ENCODE measurements at places on chromosomes 6 and 20.
A peak's percentile ranks its signal among the peaks of the same experiment; 100 is the strongest.

DNA sequence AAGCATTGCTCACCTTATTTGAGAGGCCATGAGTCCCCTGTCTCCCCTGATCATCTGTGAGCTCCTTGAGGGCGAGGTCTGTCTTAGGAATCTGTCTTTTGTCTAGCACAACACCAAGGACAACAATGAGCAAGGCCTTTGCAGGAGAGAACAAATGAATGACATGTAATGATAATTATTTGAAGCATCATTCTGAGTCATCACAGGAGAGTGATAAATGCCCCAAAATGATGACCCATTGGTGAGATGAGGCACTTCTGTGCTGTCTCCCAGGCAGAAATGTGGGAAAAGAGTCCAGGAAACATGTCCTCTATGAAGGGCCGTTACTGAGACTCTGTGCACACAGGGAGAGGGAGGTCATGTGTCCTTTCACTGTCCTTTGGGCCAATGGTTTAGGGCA is 105.2 kb upstream of the LRFN2 start:
- no peak for DNase-seq

DNA sequence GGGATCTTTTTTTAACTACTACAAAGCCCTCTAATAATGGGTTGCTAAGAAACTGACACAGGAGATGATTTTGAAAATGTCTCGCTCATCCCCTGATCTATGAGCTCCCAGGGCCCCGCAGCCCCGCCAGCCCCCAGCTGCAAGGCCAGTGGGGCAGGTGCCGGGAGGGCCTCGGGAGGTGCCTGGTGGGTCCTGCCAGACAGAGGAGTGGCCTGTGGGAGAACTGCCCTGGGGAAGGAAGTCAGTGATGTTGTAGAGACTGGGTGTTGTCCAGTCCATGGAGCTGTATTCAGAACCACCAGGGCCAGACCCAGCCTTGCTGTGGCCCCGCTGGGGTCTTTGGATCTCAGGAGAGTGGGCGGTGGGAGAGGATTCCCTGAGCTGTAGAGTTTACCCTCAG is 258.7 kb downstream of the TAF4 start:
- DNase-seq: no peak

- DNase-seq: peak; percentile 45
These were observed 94.2 kb downstream of the RREB1 start for GRCh38 chr6:7201732-7202541.

- no peak for DNase-seq
These were observed 106.7 kb upstream of the FLRT3 start for GRCh38 chr20:14444106-14444505.

DNA sequence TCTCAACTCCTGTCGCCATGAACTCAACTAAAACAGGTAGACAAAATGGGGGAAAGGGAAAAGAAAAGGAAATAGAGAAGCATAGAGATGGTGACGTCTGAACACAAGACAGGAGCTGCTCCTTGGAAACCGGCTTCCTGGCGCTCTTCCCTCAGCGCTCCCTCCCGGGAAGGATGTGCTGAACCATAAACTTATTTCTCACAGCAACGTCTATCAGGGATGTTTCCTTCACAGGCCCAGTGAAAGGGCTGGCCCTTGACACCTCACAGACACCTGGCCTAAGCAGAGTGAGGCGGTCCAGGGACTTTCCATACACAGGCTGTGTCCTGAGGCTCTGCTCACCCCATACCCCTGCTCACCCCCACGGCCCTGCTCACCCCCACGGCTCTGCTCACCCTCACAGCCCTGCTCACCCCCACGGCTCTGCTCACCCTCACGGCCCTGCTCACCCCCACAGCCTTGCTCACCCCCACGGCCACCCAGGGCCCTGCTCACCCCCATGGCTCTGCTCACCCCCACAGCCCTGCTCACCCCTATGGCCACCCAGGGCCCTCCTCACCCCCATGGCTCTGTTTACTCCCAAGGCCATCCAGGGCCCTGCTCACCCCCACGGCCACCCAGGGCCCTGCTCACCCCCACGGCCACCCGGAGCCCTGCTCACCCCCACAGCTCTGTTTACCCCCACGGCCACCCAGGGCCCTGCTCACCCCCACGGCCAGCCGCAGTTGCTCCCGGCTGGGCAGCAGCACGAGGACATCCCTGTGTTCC is 653 bp downstream of the FRMD1 start:
- no peak for DNase-seq

DNA sequence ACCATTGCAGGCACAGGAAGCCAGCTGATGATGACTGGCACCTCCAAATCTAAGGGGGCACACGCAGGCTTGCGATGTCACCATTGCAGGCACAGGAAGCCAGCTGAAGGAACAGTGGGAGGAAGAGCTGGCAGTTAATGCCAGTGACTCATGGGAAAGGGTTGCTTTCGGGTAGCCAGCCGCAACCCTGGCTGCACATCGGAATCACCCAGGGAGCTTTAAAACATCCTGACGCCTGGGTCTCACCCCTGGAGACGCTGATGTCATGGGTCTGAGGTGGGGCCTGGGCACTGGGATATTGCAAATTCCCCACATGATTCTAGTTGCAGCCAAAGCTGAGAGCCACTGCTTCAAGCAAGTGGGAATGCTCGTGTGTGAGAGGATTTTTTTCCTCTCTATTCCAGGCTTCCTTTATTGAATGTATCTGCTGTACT is 16.1 kb upstream of the CCN6 start:
- no peak for DNase-seq

GRCh38 chr6:2752477-2753109 is 1.9 kb upstream of the MYLK4 start:
- no peak for DNase-seq

DNA sequence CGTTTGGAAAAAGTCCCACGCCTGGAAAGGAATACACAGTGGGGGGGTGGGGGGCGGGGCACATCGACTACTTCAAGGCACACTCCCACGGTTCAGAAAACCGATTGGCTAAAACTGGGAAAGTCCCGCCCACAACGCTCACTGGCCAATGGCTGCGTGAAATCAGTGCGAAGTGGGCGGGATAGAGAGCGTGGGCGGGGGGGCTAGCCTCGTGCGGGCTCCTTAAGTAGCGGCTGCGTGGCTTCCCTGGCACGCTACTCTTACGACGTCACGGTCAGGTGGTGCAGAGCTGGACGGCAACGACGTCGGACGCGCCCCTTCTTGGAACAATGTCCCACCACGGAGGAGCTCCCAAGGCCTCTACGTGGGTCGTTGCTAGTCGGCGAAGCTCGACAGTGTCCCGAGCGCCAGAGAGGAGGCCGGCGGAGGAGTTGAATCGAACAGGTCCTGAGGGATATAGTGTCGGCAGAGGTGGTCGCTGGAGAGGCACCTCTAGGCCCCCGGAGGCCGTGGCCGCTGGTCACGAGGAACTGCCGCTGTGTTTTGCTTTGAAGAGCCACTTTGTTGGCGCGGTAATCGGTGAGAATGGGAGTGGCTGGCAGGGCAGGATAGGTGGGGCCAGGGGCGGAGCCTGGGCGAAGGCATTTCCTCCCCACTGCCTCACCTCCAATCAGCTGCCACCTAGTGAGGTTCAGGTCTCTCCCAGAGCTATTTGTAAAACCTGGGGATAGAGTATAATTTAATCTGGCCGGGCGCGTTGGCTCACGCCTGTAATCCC is at the start of gene DDX43:
DDX43 (plus strand) TSS at position 252 of the 778 bp plus-strand sequence; CDS start at position 330, 78 bp downstream.
- peak; percentile 85 for DNase-seq

GRCh38 chr20:23156170-23156841 is 70.2 kb upstream of the CD93 start:
- DNase-seq: no peak

DNA sequence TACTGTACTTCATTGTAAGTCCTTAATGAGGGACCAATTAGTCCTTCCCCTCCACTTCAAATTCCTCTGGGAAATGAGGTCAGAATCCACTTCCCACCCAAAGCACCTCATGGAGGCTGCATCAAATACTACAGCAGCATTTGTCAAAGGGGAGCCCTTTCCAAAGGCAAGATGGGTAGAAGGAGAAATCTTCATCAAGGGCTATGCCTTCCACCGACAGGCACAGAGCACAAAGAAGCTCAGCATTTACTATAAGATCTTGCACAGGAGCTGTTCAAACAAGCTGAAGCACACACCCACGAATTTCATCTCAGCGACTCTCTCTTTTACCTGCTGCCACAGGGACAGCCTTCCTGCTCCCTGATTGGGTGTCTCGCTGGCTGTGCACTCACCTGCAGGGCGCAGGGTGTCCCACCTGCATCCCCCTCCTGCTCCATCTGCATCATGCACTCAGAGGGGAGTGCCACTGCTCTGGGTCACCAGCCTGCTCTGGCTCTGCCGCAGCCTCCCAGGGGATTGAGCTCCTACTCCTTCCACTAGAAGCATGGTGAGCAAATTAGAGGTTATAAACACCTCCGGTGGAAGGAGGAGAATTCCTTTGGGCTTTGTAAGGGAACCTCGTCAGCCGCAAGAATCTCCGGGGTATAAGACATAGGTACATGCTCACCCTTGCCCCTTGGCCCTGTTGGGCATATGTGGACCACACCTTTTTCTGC is 164.5 kb downstream of the ATXN1 start:
- DNase-seq: no peak

DNA sequence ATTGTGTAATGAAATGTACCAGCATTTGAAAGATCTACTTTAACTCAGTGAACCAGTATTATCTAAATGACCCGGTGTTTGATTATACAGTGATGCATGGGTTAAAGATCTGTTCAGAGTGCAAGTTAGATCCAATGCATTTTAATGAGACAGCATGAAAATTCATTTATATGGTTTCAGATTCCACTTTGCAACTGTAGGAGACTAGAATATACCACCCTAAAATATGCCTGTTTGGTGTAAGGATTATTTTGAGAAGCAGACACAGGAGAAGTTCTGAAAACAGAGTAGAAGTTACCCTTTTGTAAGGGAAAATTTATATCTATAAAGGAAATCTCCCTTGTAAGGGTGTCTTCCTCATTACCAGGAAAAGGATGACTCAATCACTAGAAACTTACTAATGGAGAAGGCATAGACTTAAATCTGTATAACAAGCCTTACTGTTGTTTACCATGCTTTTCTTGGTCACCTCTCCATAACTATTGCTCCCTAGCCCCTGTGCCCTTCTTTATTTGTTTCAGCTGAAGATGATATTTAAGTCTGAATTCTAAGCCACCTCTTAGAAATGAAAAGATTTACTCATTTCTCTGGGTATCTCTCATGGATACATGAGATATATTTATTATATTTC is 105.4 kb downstream of the NCOA3 start:
- no peak for DNase-seq

DNA sequence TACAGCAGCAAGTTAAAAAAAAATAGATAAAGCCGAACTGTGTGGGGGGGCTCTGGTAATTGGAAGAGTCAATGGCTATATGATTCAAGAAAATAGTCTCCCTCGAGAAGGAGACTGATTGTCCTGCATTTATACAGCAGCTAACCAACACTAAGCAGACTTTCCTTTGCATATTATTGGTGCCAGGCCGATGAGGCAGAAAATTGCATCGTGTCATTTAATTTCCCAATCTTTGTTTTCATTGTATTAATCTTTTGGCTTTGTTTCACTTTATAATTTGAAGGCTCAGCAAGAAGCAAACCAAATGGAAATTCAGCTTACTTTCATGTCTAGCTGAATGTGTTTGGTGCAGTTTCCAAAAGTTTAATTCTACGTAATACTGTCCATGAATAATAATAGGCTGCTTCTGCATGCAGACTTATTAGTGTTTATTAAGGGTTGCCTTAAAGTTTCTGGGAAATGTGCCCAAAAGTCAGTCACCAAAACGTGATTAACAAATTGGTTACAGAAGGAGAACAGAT is 258.5 kb downstream of the HACE1 start:
- DNase-seq: no peak

DNA sequence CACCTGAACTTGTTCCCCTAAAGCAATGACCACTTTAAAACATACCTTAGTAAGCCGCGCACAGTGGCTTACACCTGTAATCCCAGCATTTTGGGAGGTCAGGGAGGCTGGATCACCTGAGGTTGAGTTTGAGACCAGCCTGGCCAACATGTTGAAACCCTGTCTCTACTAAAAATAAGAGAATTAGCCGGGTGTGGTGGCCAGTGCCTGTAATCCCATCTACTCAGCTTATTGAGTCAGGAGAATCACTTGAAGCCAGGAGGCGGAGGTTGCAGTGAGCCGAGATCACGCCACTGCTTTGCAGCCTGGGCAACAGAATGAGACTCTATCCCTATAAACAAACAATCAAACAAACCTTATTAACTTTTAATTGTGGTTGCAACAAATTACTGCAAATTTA is 1.6 kb upstream of the RAET1E start:
- DNase-seq: no peak

GRCh38 chr6:118744261-118744941 is 93.0 kb upstream of the CEP85L start:
- DNase-seq: no peak

DNA sequence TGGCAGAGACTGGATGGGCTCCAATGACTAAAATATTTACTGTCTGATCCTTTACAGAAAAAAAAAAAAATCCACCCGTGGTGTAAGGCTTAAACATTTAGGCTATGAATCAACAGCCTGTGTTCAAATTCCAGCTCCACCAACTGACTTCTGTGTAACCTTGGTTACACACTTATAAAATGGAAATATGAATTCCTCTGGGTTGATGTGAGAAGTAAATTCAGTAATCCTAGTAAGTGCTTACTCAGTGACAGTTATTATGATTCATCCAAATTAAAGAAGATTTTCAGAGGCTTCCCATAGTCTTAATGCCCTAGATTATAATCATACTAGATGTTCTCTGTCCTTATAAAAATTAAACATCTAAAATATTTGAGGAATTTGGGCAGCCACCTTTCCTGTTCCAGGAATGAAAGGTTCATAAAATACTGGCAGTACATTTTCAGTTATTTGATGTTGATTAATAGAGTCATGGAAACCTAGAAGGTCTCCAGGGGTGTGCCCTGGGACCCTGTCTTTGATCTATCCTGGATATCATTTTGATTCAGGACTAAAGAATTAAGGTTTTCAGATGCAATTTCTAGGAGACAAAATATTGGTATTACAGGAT is 180.3 kb upstream of the ZNF217 start:
- no peak for DNase-seq

- DNase-seq: no peak
These were observed 16.6 kb downstream of the SYNDIG1 start for GRCh38 chr20:24485981-24486380.

DNA sequence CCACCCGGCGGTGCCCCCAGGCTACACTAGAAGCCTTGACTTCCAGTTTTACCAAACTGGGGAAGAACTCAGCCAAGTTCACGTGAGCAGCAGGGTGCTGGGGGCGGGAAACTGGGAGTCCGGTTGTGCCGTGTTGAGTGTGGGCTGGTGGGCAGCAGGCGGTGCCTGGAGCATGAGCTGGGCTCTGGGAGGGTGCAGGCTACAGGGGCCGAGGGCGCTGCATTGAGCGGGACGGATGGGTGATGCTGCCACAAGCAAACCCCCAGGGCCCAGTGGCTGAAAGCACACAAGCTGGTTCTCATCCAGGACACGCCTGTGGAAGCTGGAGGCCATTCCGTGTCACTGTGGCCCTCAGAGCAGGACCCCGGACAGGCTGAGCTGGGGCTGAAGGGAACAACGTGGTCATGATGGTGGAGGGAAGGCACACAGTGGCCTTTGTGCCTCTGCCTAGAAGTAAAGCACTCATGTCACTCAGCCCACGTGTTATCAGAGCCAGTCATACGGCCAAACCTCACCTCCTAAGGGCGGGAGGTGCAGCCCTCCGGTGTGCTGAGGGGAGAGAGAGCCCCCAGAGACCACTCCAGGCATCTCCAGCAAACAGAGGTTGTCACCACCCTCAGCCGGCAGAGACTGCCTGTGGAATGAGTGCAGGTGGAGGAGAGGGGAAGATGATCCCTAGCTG is 29.5 kb downstream of the RBM38 start:
- DNase-seq: no peak

- DNase-seq: no peak
These were observed 33.8 kb downstream of the KIF16B start for GRCh38 chr20:16539280-16540021.

- DNase-seq: no peak
These were observed 55.5 kb downstream of the NCOA3 start for GRCh38 chr20:47557218-47557617.

All from CD4-positive, alpha-beta T cell treated with Interleukin-17A for 1 hour (primary cell).